ENCODE measurements at places on chromosomes 6 and 20. TPM values are rescaled to one million over a fixed set of nuclear protein-coding genes. Genes with fewer than 3 reads are reported as not detected.

STX11 gene
- 1.9 TPM for total RNA-seq

WASF1 gene
- total RNA-seq, result 26.3 TPM

DNA sequence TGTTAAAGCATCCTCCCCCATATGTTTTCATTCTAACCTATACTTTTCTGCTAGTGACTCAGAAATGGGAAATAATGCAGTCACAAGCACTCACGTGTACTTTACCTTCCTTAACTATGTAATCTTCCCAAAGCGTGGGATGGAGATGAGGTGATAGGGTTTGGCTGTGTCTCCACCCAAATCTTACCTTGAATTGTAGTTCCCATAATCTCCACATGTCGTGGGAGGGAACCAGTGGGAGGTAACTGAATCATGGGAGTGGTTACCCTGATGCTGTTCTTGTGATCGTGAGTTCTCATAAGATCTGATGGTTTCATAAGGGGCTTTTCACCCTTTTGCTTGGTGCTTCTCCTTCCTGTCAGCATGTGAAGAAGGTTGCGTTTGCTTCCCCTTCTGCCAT, 35.4 kb downstream of the AGPAT4 start:
- H3K4me1 ChIP-seq, result peaks cover 19% of the 10 kb centered on the region
- no peak for DNase-seq
- no peaks in the 10 kb centered on the region for H3K36me3 ChIP-seq

DNA sequence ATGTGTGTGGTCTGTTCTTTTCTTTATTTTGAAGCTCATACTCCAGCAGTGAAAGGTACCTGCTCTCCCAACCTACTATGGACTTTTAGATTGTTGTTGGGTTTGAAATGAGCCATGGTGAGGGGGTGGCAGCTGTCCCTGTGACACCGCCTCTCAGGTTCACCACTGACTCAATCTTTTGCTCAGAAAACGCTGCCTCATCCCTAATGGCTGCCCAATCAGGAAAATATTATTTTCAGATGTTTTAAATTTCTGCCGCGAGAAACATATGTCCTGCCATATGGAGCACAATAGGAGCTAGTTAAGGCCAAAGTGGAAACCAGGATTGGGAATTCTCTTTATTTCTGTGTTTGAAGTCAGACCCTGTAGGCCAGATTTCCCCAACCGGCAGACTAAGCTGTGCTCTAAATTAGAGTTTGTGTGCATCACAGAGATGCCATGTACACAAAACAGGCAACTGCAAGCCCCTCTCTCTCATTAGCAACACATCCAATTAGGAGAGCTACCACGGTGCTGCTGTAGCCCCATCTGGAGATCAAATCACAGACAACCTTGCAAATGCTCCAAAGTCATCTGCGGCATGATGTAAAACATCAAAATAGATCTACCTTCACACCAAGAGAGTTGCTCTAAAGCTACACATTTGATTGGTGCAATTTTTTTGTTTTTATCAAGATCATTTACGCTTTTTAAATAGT, 144.1 kb upstream of the BACH2 start:
- no peak overlapping the region for H3K4me3 ChIP-seq
- no peaks in the 10 kb centered on the region for H3K36me3 ChIP-seq
- no peaks in the 10 kb centered on the region for H3K4me1 ChIP-seq
- DNase-seq, result no peak
- H3K27me3 ChIP-seq, result peaks cover 12% of the 10 kb centered on the region
- no peak overlapping the region for H3K27ac ChIP-seq

DNA sequence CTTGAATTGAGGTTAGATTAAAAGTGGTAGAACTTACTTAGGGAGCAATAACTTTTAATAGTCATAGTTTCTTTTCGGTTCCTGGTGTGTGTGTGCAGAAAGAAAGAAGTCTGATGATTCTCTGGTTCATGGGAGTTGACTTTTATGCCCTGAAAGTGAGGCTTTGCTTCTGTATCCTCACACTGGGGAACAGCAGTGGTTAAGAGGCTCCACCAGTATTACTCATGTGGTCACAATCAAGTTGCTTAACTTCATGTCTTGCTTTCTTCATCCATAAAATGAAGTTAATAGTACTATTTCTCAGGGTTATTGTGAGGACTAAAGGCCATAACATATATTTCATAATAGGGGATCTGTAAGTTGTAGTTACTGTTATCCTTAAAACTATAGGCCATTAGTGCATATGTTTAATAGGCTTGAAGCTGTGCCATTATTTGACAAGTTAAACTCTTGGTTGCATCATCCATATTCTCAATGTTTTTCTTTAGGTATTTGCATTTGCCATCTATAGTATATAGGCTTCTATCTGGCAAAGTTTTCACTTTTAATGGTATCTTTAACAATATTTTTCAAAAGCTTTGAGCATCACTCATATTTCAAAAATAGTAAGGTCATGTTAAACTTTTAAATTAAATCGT, 262.4 kb downstream of the PLCB1 start:
- DNase-seq, result peak; percentile 21
- no peaks in the 10 kb centered on the region for H3K27me3 ChIP-seq
- no peaks in the 10 kb centered on the region for H3K36me3 ChIP-seq
- H3K4me1 ChIP-seq, result no peaks in the 10 kb centered on the region

ID4 gene
- total RNA-seq, result 12.0 TPM

- H3K4me1 ChIP-seq, result peaks cover 22% of the 10 kb centered on the region
- peak overlapping the region; percentile 86 for H3K27ac ChIP-seq
- peaks cover 6% of the 10 kb centered on the region for H3K27me3 ChIP-seq
- DNase-seq, result peak; percentile 70
These were observed 1.4 kb upstream of the FOXO3 start for GRCh38 chr6:108559097-108559883.

DNA sequence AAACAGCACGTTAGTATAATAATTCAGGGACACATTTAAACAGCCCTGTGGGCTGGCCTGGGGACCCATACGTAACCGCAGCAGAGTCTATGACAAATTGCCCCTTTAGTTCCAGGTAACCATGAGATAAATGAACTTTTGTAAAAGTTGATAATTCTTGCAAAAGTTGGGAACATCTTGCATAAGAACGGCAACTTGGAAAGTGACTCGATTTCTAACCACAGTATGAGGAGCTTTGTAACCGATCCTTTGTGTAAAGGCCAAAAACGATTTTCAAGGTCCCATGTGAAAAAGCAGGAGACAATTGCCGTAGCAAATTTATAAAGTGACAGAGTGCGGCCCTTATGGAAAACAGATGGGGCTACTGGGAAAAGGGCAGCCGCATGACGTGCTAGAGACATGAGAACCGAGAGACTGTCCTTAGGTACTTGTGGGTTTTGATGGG, 81.6 kb downstream of the PSMG4 start:
- H3K27me3 ChIP-seq, result no peaks in the 10 kb centered on the region
- H3K27ac ChIP-seq, result peak overlapping the region; percentile 75
- peaks cover 31% of the 10 kb centered on the region for H3K4me1 ChIP-seq
- no peaks in the 10 kb centered on the region for H3K36me3 ChIP-seq
- no peak overlapping the region for H3K4me3 ChIP-seq

- H3K27ac ChIP-seq, result no peak overlapping the region
- H3K4me1 ChIP-seq, result no peaks in the 10 kb centered on the region
- no peaks in the 10 kb centered on the region for H3K36me3 ChIP-seq
- H3K4me3 ChIP-seq, result no peak overlapping the region
- H3K27me3 ChIP-seq, result peaks cover 2% of the 10 kb centered on the region
These were observed 40.9 kb upstream of the FAM83D start for GRCh38 chr20:38885357-38885756.

POM121L2 gene
- total RNA-seq, result not detected

DNA sequence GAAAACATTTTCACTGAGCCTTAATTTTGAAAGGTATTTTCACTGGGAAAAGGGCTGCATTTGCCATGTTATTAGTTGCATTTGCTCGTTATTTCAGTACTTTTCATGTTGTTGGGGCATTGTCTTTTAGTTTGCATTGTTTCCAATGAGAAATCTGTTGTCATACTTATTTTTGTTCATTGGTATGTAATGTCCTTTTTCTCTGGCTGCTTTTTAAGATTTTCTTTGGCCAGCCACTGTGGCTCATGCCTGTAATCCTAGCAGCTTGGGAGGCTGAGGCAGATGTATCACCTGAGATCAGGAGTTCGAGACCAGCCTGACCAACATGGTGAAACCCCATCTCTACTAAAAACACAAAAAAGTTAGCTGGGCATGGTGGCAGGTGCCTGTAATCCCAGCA, 379.9 kb downstream of the SAMD5 start:
- no peaks in the 10 kb centered on the region for H3K27me3 ChIP-seq
- no peak for DNase-seq
- H3K4me1 ChIP-seq, result no peaks in the 10 kb centered on the region
- no peaks in the 10 kb centered on the region for H3K36me3 ChIP-seq
- no peak overlapping the region for H3K27ac ChIP-seq

GRCh38 chr20:1375515-1375914, 17.3 kb downstream of the FKBP1A start:
- H3K27ac ChIP-seq, result no peak overlapping the region
- H3K4me3 ChIP-seq, result no peak overlapping the region
- H3K4me1 ChIP-seq, result peaks cover 29% of the 10 kb centered on the region
- no peaks in the 10 kb centered on the region for H3K27me3 ChIP-seq
- peak; percentile 56 for DNase-seq

DNA sequence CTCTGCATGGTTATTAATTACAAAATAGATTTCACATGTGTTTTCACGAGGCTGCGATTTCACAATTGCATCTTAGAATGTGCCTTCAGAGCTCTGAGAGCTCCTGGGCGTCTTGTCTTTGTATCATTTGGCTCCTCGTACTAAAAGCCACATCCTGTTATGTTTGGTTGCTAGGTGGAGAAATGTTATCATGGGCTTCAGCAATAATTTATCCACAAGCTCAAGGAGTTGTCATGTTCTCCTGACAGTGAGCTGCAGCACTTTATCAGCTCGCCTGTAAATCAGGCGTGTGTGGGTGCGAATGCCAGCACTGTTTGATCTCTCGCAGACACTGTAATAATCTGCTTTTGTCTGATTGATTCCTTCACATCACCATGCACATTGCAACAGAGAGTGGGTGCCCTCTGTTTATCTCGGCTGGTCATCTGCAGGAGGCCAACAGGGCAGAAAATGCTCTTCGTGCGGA, 218.6 kb upstream of the ZFP64 start:
- H3K36me3 ChIP-seq, result no peaks in the 10 kb centered on the region
- peak; percentile 74 for DNase-seq
- no peak overlapping the region for H3K4me3 ChIP-seq
- H3K27ac ChIP-seq, result no peak overlapping the region

DNA sequence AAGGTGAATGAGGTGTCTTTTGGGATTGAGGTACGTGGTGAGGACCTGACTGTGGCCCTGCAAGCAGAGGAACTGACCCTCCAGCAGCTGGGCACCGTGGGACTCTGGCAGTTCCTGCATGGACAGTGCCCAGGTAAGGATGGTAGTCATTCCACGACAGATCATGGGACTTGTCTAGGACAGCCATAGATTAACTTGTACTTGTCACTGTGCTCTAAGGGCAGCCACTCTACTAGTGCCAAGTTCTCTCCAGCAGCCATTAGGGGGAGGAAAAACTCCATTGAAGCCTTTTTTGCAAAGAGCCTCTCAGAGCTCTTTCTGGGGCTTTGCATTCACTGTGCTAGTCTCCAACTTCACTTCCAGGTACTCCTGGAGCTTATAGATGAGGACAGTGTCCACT, 20.4 kb downstream of the TAF11 start:
- H3K27me3 ChIP-seq, result no peaks in the 10 kb centered on the region
- H3K4me1 ChIP-seq, result no peaks in the 10 kb centered on the region
- H3K4me3 ChIP-seq, result no peak overlapping the region
- H3K27ac ChIP-seq, result no peak overlapping the region
- no peaks in the 10 kb centered on the region for H3K36me3 ChIP-seq
- DNase-seq, result no peak

DNA sequence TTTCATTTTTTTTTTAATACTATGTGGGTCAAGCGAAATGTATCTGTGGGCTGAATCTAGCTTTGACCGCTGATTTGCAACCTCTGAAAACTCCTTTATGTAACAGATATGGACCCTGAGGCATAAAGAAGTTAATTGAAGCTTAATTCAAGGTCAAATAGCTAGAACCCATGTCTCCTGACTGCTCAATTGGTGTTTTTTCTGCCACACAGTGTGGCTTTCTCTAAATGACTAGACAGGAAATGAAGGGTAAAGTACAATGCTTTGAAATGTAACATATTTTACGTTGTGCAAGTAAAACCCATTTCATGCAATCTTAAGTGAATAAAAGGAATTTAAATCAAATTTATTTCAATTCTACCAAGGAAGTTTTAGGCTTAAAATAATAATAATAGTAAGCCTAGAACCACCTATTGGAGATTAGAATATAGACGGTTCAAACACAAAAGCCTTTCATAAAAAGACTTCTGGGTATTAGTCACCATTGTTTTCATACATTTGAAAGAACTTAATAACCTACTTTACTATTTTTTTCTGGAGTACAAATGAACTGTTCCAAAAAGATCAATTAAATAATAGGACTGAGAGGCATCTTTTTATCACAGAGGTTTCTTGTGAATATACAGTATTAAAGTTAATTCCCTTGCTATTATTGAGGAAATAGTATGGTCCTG, 279.8 kb downstream of the EPHA7 start:
- no peaks in the 10 kb centered on the region for H3K4me1 ChIP-seq
- no peak for DNase-seq
- H3K27ac ChIP-seq, result no peak overlapping the region
- no peak overlapping the region for H3K4me3 ChIP-seq

DNA sequence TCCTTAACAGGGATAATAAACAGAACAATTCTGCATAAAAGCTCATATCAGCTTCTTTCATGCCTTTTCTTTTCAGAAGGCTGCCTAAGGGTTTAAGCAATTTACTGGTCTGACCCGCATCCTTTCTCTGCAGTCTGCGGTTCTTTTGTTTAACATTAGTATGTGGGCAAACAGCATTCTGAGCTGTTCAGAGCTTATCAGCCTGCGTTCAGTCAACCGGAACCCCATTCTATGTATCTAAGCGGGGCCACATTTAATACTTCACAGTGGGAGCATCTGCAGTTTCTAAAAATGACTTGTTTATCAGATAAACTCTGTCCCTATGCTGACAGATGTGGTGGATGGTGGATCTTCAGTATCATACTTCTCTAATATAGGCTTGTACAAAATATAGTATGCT, 758.9 kb upstream of the MMS22L start:
- H3K4me3 ChIP-seq, result no peak overlapping the region
- no peaks in the 10 kb centered on the region for H3K36me3 ChIP-seq
- H3K4me1 ChIP-seq, result no peaks in the 10 kb centered on the region
- DNase-seq, result peak; percentile 19

TTK gene
- 3.3 TPM for total RNA-seq

DNA sequence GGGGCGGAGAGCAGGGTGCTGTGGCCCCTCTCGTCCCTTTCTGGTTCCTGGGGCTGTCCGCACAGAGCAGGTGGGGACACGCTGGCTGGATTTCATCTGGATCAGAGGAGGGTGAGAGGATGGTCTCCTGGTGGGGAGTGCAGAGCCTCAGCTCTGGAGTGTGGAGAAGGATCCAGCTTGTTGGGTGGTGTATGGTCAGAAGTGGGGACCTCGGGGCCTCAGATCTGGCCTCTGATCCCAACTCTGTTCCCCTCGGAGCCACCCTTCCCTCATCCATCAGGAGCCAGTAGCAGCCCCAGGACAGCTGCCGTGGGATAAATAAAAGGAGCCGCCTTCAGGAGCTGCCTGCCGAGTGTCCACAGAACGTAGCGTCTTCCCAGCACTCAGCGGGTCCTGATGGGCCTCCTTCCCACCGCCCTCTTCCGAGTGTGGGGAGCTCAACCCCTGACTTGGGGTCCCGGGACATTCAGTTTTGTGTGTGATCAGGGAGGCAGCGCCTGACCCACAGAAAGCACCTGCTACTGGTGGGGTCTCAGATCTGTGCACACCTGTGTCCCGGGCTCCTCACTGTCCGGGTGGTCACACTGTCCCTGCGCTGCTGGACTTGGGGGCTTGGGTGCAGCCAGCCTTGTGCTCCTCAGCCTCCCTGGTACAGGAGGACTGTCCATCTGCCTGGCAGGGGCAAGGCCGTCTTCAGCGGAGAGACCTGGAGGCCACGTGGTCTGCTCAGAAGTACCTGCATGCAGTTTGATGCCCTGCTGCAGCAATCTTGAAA, 25.4 kb upstream of the BHLHE23 start:
- no peaks in the 10 kb centered on the region for H3K36me3 ChIP-seq
- H3K4me3 ChIP-seq, result no peak overlapping the region
- H3K27ac ChIP-seq, result no peak overlapping the region
- peaks cover 37% of the 10 kb centered on the region for H3K27me3 ChIP-seq
- no peaks in the 10 kb centered on the region for H3K4me1 ChIP-seq
